Stimulated activated CD4-positive, alpha-beta T cell treated with anti-CD3 and anti-CD28 coated beads, Interleukin-1b, Interleukin-23, amount 100 ng/mL, for 24 hours (primary cell): ENCODE measurements at places on chromosomes 2 and 18.

GRCh38 chr2:26674002-26674751 is 18.3 kb upstream of the KCNK3 start:
- no peak for DNase-seq

DNA sequence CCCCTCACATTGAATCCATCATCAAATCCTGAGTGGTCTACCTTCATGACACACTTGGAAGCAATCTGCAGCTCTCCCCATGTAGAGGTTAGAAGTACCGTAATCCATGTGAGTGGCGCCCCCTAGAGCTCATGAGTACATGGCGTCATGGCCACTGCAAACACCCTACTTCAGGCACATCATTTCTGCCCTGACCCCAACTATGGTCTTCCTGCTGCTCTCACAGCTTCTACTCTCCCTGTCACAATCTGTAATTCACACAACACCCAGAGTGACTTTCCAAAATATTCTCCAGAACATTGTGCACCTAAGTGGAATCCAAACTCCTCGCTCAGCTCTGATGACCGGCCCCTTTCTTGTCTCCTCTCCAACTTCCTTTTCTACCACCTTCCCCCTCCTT is 141.9 kb downstream of the ANKRD44 start:
- peak; percentile 56 for DNase-seq

- DNase-seq, result no peak
Measured at GRCh38 chr18:58337285-58337684, 291.6 kb downstream of the ALPK2 start.

DNA sequence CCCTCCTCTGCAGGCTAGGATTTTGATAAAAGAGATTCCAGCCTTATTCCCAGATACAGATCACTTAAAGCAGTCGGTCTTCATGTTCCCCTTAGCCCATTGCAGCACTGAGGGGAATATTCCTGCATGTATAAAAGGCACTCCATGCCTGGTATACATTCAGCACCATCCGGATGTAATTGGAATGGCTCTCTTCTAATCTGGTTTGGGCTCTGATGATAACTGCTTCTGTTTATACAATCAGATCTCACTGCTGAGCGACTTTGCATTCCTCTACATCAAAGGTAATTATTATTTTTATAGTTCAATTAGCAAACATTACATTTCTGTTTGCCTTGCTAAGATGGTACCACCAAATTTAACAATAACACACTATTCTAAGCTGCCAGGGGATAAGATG is 746.9 kb upstream of the CELF4 start:
- no peak for DNase-seq

GRCh38 chr18:21366896-21367295 is 124.9 kb downstream of the GREB1L start:
- no peak for DNase-seq

- no peak for DNase-seq
Measured at GRCh38 chr18:35376393-35376741, 770 bp downstream of the ZNF396 start.

GRCh38 chr18:66999003-66999402 is 395.1 kb upstream of the CDH19 start:
- no peak for DNase-seq
